ENCODE measurements at places on chromosomes 16 and 17.

- no peak for DNase-seq
These were observed 11.9 kb upstream of the RASD1 start for GRCh38 chr17:17508019-17508535.

- DNase-seq, result no peak
These were observed 12.9 kb downstream of the IGSF6 start for GRCh38 chr16:21639493-21639892.

- no peak for DNase-seq
These were observed 712.8 kb downstream of the CDH8 start for GRCh38 chr16:61323456-61323855.

DNA sequence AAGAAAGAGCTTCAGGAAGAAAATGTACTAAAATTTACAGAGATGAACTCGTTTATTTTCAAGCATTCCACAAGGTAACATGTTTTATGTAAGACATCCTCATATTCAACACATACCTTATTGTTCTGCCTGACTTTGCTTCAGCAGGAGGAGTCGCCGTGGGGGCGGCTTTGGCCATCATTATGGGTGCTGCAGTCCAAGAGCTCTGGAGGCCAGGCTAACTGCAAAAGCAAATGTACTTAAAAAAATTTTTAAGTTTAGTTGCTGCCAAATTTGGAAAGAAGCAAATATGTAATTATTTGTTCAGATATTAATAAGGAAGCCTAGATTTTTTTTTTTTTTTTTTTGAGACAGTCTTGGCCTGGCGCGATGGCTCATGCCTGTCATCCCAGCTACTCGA is 4.1 kb upstream of the SPG7 start:
- no peak for DNase-seq

GRCh38 chr17:48439875-48440505 is 10.0 kb upstream of the SKAP1 start:
- DNase-seq, result peak; percentile 62

- DNase-seq, result no peak
These were observed 28.2 kb upstream of the ADGRG1 start for GRCh38 chr16:57600048-57600835.

GRCh38 chr17:44444735-44445105 is 55.3 kb upstream of the ITGA2B start:
- DNase-seq, result peak; percentile 17

GRCh38 chr17:83007504-83008185 is 71.8 kb upstream of the METRNL start:
- no peak for DNase-seq

DNA sequence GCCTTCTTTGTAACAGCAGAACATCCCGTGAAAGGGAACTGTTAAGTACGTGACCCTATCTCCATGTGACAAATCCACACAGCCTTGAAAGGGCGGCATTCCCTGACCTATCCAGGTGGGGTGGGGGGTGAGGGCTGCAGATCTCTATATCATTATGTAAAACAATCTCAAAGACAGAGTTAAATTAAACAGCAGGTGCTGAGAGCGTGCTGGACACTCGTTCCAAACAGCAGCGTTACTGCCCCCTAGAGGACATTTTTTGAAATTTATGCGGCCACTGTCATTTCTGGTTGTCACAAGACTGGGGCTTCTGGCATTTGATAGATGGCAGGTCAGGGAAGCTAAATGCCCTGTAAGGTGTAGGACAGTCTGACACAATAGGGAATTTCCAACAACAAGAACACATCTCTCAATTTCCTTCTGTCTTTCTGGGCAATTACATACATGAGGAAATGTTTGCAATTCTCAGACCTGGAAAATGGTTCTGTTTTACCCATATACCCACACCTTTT is 6.7 kb upstream of the SLC25A39 start:
- DNase-seq, result peak; percentile 79

DNA sequence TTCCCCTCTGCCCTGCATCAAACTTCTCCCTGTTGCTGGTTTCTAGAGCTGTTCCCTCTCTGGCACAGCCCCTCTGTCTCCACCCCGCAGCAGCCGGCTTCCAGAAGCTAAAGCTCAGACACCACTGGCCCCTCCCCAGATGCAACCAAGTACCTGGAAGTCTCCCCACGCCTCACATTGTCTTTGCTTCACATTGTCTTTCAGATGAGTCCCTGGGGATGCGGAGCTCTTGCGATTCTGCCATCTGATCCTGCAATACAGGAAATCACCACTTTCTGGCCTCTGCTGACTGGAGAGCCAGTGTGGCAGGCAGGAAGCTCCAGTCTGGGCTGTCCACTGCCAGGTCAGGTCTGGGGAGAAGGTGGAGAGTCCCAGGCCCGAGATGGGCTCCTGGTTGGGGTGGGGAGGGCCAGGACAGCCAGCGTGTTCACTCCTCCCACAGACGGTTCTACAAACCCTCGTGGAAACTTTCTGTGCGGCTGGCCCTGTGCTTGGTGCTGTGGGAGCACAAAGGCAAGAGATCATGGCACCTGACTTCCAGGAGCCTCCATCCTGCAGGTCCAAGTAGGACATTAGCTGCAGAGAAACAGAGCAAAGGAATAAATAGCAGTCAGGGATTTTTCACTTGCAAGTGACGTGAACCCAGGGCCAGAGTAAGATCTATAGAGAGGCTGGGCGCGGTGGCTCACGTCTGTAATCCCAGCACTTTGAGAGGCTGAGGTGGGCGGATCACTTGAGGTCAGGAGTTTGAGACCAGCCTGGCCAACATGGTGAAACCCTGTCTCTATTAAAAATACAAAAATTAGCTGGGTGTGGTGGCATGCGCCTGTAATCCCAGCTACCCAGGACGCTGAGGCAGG is 47.9 kb upstream of the MAP3K14 start:
- no peak for DNase-seq

DNA sequence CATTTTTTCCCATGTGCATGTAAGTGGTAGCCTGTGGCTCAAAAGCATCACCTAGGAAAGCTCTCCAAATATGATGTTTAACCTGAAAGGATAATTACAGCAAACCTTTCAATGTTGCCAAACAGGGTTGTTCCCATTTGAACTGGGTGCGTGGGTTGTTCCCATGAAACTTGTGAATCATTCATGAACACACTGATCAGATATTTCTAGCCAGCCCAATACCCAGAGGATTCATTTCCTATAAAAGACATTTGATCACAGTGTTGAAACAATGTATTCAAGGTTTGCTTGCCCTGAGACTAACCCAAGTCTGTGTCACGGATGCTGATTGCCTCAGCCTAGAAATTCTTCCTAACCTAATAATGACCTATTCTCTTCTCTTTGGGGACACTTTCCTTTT is 12.9 kb downstream of the KRT39 start:
- DNase-seq, result no peak

- DNase-seq, result no peak
These were observed 368.0 kb upstream of the CDH5 start for GRCh38 chr16:65998443-65998842.

DNA sequence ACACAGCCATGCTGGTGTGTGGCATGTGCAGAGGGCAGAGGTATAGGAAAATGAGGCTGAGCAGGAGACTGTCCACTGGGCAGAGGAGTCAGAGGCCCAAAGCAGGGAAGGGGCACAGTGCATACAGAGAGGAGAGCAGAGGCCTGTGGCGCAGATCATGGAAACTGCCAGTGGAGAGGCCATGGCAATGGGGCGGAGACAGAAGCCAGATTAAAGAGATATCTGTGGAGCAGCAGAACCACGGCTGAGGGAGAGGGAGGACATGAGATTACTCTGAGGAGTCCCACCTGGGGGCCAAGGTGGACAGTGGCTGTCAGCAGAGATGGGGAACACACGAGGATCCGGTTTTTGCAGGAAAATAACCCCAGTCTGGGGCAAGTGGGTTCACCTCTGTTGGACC is 43.3 kb downstream of the RANBP10 start:
- DNase-seq, result no peak

DNA sequence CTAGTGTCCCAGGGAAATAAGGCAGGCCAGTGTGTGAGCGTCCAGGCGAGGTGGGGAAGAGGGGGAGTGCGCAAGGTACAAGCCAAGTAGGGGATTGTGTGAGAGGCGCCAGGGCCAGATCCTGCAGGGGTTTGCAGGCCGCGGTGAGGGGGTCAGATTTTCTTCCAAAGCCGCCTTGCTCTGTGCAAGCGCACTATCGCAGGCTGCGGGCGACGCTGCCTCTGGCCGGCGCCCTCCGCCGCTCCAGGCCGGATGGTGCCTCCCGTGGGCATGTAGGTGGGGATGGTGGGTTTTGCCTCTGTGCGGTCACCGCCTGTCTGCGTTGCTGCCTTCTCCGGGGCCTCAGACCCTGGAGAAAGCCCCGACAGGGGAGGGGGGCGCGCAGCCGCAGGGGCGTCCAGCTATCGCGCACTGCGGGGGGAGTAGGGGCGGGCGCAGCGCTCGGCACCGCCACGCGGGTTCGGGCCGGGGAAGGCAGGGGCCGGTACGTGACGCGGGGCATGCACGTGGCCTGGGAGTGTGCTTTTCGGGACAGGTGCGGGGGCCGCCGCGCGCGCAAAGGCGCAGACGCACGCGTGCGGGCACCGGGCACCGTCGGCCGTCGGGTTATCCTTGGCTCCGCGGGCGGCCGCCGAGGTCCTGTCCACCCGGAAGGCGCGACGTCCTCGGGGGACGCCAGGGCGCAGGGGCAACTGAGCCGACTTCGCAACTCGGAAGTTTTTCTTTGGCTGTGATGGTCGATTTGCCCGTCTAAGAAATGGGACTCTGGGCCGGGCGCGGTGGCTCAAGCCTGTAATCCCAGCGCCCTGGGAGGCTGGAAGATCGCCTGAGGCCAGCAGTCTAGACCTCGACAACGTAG is 1.1 kb upstream of the HAPSTR1 start:
- DNase-seq, result peak; percentile 55

- peak; percentile 22 for DNase-seq
These were observed 68.3 kb upstream of the BCAR1 start for GRCh38 chr16:75319513-75320411.

DNA sequence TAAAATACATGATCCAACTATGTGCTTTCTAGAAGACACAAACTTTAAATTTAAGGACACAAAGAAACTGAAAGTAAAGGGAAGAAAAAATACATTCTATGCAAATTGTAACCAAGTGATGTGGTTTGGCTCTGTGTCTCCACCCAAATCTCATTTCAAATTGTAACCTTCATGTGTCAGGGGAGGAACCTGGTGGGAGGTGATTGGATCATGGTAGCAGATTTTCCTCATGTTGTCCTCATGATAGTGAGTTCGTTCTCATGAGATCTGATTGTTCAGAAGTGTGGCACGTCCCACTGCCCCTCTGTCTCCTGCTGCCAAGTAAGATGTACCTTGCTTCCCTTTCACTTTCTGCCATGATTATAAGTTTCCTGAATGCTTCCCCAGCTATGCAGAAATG is 15.0 kb downstream of the OR1A1 start:
- DNase-seq, result no peak

GRCh38 chr17:46950342-46950996 is 27.5 kb downstream of the GOSR2 start:
- no peak for DNase-seq

- no peak for DNase-seq
These were observed 2.6 kb upstream of the DNAH2 start for GRCh38 chr17:7714721-7715594.

DNA sequence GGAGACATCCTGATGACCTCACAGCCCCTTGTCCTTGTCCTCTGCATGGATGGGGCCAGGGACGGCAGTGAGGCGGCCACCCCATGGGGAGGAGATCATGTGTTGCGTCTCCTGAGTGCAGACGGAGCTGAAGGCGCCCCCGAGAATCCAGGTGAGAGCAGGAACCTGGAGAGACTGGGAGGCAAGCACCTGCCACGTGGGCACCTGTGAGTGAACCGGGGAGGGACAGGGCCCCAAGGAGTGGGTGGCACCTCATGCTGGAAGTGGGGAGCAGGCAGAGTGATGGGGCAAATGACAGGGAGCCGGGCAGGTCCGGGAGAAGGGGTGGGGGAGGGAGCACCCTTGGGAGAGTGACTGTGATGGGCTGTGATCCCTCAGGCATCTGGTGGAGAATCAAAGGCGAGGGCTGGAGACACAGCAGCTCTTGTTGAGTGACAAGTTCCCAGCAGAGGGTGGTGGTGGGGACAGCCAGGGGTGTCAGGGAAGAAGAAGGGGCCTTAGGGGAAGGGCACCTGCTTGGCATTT is 174.3 kb upstream of the CHMP6 start:
- DNase-seq, result no peak

GRCh38 chr16:17177242-17177958 is 293.4 kb downstream of the XYLT1 start:
- no peak for DNase-seq

- no peak for DNase-seq
These were observed 2.9 kb upstream of the YPEL2 start for GRCh38 chr17:59328601-59329000.

GRCh38 chr17:57418463-57419246 is 162.3 kb downstream of the MSI2 start:
- no peak for DNase-seq

GRCh38 chr17:29674281-29674680 is 51.6 kb upstream of the CORO6 start:
- DNase-seq, result peak; percentile 97

- DNase-seq, result no peak
These were observed 105.8 kb upstream of the METRNL start for GRCh38 chr17:82973456-82974135.

GRCh38 chr17:18176176-18176575 is 7.5 kb upstream of the ALKBH5 start:
- DNase-seq, result peak; percentile 67

- DNase-seq, result no peak
These were observed 40.3 kb downstream of the PKD1 start for GRCh38 chr16:2095315-2095853.

DNA sequence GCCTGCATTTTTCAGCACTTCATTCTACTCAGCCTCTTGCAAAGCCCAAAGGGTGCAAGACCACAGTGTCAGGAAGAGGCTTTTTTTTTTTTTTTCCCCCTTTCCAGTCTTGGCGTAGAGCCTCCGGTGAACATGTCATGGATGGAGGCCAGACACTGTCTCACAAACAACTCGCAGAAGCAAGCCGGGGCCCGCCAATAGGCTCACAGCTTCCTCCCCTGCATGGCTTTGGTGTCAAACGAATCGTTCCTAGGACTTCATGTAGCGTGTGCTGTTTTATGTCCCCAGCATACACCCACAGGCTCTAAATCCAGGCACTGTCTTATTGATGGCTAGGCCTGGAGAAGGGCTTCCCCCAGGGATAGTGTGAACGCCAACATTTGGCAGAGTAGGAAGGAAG is 457.7 kb upstream of the MAF start:
- DNase-seq, result no peak

- peak; percentile 31 for DNase-seq
These were observed 5.6 kb downstream of the CUEDC1 start for GRCh38 chr17:57949649-57950048.

- no peak for DNase-seq
These were observed 185.5 kb downstream of the LGALS9B start for GRCh38 chr17:20281860-20282259.

- DNase-seq, result peak; percentile 85
These were observed at the start of gene SGSM2 for GRCh38 chr17:2336852-2337543. Gene SGSM2, plus strand, starts transcription at chr17:2337501. Its CDS starts 188 bp downstream, at chr17:2337689.

Measured in common myeloid progenitor, CD34-positive (primary cell).